CD14-positive monocyte (primary cell): ENCODE measurements at places on chromosomes 16 and 17.

GRCh38 chr17:78196716-78197115 is 9.6 kb downstream of the AFMID start:
- DNase-seq = no peak

- DNase-seq = no peak
These were observed 14.7 kb downstream of the LLGL2 start for GRCh38 chr17:75539967-75540729.

DNA sequence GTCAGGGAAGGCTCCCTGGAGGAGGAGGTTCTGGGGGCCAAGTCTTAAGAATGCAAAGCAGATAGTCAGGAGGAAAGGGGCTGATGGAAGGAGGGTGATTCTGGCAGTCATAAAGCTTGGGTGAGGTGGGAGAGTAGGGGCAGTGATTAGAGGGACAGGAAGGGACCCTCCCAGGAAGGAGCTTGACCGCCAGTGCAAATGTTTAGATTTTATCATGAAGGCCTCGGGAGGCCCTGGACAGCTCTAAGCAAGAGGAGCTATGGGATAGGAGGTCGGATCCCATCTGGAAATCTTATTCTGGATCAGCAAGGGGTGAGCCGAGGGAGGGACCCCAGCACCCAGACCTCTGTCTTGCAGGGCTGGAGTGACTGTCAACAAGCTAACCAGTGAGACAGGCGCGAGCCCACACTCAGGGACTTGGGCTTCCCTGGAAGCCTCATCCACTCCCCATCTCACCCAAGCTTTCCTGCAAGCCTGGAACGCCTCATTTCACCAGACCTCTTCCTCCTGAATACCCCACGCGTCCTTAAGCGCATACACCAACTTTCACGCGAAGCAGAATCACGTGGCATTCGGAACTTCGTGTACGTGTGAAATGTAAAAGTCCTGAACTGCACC is 52.0 kb upstream of the CBX4 start:
- DNase-seq = no peak

DNA sequence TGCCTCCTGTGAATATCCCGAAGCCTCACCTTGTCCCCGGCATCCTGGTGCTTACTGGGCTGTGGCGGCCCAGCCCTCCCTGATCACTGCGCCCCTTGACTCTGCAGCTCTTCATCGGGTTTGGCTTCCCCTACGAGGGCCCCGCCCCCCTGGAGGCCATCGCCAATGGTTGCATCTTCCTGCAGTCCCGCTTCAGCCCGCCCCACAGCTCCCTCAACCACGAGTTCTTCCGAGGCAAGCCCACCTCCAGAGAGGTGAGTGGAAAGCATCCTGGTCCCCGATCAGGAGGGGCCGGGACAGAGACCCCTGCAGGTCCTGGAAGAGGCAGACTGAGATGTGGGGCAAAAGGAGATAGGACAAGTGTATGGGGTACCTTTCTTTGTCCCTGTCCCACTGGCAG is 72.1 kb downstream of the MGAT5B start:
- no peak for DNase-seq

DNA sequence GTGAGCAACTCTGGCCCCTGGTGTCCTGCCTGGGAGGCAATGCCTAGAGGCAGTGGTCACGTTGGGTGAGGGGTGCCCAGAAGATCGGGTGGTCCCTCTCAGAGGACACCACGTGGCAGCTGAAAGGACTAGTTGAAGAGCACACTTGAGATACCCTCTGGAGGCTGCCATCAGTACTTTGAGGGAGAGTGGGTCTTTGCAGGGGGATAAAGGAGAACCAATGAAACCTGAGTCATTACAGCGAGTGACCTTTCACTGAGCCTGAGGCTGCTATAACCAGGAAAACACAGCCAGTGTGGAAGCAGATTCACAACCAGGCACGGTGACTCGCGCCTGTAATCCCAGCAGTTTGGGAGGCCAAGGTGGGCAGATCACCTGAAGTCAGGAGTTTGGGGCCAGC is 18.9 kb downstream of the CA4 start:
- no peak for DNase-seq

GRCh38 chr17:29449865-29450671 is 59.9 kb downstream of the TAOK1 start:
- DNase-seq = no peak

- DNase-seq = no peak
These were observed 327.8 kb upstream of the MAF start for GRCh38 chr16:79928142-79928873.

DNA sequence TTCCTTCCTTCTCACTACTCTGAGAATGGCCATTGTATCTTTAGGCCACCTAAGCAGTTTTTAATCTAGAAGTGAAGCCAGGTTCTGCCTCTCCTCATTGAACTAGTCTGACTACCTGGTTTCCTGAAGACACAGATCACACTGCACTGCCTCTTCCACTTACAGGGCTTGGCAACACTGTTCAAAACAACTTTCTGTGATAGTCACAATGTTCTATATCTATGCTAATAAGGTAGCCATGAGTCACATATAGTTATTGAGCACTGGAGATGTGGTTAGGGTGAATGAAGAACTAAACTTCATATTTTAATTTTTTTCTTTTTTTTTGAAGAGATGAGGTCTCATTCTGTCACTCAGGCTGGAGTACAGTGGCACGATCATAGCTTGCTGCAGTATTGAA is 26.9 kb downstream of the RND2 start:
- DNase-seq = no peak

DNA sequence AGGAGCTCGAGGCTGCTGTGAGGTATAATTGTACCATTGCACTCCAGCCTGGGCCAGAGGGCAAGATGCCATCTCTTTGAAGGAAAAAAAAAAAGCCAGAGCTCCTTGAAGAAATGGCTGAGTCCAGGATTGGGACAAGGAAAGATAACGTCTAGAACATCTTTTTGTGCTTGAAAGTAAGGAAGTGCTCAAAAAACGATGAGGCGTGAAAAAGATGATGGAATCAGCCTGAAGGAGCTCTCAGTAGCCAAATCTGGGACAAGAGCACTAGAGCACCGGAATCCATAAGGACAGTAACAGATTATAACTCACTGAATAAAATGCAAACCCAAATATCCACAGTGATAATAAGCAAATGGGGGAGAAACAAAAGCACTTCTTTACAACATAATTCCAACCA is 22.1 kb downstream of the EFTUD2 start:
- DNase-seq = no peak

DNA sequence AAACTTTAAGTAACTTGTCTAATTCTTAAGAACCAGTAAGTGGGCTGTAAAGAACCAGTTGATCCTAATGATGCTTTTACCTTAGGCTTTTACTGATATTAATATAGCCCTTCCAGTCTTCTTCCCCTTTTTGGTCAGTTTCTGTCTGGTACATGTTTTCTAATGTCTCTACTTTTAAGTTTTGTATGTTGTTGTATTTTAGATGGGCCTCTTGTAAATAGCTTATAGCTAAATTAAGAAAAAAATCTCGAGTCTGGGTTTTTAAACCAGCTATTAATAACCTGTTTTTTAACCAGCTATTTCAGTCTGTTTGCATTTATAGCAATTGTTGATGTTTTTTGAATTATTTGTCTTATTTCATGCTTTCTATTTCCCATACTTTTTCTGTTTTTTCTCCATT is 79.0 kb downstream of the PITPNC1 start:
- DNase-seq = no peak

DNA sequence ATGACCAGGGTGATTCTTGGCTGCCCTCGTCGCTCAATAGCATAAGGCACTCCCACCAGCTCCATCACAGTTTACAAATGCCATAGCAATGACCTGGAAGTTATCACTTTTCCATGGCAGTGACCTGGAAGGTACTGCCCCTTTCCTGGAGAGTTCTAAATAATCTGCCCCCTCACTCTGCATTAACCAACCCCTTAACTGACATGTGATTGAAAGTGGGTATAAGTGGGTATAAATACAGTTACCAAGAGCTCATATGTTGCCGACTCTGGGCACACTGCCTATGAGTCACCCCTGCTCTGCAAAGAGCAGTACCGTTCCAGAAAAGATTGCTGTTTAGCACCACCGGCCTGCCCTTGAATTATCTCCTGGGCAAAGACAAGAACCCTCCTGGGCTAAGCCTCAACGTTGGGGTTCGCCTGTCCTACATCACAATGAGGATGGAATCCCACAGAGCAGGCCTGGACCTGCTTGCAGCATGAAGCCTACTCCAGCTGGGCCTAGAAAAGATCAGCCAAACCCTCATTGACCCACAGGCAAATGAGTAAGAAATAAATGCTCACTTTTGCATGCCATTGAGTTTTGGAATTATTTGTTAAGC is 95.2 kb upstream of the SEC14L1 start:
- no peak for DNase-seq

- no peak for DNase-seq
These were observed 17.3 kb downstream of the GRB7 start for GRCh38 chr17:39754958-39755553.

DNA sequence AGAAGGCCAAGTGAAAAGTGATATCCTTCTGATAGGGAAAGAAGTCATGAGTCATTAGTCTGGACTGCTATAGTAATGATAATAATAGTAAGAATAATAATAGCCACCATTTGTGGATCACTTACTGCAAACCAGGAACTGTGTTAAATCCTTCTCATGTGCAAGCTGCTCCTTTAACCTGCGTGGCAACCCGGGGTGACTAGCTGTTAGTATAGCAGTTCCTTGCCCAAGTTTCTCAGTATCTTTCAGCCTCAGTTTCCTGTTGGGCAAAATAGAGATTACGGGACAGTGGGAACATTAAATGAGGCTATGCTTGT is 129.5 kb downstream of the CDH13 start:
- DNase-seq = no peak

- no peak for DNase-seq
These were observed 512 bp downstream of the PMM2 start for GRCh38 chr16:8798174-8798527.

DNA sequence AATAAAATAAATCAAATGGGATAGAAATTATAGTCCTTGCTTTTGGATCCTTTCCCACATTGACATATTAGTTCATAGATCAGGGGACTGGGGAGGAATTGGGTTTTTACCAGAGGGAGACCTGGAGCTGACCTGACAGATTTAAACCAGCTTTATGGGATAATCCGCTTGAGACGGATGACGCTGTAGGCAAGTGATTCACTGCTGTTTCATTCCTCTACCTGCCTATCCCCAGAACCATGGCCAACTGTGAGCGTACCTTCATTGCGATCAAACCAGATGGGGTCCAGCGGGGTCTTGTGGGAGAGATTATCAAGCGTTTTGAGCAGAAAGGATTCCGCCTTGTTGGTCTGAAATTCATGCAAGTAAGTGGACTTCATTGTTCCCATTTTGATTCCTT is 2.1 kb downstream of the NME1 start:
- DNase-seq = no peak

GRCh38 chr16:67528870-67529581 is 397 bp downstream of the RIPOR1 start:
- no peak for DNase-seq

DNA sequence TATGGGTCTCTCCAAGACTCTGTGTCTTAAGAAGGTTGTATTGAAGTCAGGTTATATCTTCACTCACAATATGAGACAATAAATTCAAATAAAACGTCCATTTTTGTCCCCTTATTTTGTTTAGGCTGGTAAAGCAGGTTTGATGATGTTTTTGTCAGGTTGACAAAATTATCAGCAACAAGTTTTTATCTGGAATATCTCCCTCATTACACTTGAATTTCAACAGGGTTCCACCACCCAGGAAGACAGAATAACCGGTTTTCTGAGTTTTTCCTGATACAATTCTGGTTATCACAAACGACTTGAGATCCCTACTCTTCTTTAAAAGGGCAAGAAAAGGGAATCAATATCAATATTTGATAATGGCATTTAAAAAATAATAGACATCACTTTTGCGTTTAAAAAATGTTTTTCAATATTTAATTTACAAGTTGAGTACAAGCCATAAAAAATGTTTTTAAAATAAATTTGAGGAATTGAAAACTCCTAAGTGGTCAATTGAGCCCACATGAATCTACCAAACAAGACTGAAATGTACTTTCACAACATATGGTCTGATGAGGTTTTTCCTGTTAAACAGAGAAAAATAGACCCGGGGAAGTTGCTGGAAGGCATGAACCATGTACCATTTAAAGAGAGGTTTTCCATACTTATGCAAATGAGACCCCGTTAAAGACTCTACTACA is 1.4 kb upstream of the ATP6V0A1 start:
- peak; percentile 60 for DNase-seq

GRCh38 chr16:13612623-13613022 is 307.3 kb upstream of the ERCC4 start:
- no peak for DNase-seq

DNA sequence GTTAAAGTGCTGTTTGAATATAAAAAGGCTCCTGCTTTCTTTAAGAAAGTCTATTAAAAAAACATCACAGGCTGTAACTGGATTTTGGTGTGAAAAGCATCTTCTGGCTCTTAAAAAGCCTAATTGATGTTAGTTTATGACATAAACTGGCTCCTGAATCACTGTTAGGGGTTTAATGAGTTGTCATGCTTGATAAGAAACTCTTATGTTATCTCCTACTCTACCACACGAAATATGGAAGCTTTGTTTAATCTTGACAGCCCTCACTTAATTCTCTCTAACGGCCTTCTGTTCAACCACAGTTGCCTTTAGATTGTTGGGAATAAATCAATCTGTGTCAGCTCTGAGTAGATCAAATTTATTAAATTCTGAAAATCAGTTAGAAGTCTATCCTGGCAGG is 51.5 kb downstream of the CPPED1 start:
- no peak for DNase-seq

DNA sequence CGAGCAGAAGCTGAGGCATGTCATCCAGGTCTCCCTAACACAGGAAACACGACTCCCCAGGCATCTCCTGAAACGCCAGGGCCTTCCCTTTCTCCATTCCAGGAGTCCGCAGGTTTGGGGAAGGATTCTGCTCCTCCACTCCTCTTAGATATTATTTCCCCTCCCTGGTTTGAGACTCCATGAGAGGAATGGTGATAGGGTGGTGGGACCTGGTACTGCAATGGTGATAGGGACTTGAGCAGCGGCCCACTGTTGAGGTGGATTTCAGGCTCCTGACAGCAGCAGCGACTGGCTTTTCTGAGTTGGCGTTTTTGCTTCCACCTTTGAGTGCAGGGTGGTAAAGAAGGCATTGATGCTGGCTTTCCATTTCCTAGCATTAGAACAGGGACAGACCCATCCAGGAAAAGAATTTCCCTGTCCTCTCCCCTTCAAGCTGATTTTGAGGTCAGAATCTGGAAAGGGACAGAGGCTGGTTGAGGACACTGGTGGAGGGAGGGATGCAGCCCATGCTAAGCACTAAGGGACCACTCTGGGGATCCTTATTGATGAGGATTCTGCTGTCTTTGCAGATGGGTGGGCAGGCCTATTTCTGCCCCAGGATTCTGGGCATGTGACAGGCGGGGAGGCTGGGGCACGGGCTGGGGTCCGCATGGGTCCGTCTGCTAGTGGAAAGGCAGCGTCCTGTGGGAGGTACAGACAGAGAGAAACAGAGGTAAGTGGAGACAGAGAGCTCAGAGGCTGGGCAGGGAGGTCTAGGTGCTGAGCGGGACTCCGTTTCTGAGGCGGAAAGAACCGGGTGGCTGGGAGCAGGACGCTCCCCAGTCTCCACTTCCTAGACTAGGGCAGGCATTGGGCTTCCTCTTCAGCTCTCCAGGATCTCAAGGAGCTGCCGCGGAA is 1.3 kb upstream of the TBX4 start:
- no peak for DNase-seq

GRCh38 chr16:52446080-52446479 is 100.9 kb downstream of the TOX3 start:
- DNase-seq = no peak
